ENCODE measurements at places on chromosomes 2 and 18.

- DNase-seq = peak; percentile 54
Observed at GRCh38 chr2:111678651-111679050, 205.3 kb downstream of the ANAPC1 start.

GRCh38 chr2:88903749-88904353 is 212.4 kb downstream of the RPIA start:
- peak; percentile 47 for DNase-seq

- no peak for DNase-seq
Observed at GRCh38 chr2:121242976-121243375, 42.0 kb downstream of the TFCP2L1 start.

DNA sequence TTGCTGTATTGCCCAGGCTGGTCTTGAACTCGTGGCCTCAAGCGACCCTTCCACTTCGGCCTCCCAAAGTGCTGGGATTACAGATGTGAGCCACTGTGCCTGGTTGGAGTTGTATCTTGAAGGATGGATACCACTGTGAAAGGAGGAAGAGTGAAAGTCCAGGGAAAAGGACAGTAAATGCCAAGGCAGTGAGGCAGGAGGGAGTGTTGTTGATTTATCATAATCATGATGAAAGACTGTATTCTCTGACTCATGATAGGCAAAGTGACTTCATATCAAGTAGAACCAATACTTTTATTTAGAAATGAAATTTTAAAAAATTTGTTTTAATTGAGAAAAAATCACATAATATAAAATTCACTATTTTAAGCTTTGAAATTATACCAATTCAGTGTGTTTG is 162.3 kb downstream of the ARHGAP28 start:
- DNase-seq = peak; percentile 51

GRCh38 chr2:33670392-33670937 is 71.4 kb upstream of the FAM98A start:
- no peak for DNase-seq

- DNase-seq = peak; percentile 10
Observed at GRCh38 chr18:43886341-43886740, 609.1 kb upstream of the SYT4 start.

GRCh38 chr2:23592061-23592685 is 207.2 kb downstream of the KLHL29 start:
- DNase-seq = no peak

DNA sequence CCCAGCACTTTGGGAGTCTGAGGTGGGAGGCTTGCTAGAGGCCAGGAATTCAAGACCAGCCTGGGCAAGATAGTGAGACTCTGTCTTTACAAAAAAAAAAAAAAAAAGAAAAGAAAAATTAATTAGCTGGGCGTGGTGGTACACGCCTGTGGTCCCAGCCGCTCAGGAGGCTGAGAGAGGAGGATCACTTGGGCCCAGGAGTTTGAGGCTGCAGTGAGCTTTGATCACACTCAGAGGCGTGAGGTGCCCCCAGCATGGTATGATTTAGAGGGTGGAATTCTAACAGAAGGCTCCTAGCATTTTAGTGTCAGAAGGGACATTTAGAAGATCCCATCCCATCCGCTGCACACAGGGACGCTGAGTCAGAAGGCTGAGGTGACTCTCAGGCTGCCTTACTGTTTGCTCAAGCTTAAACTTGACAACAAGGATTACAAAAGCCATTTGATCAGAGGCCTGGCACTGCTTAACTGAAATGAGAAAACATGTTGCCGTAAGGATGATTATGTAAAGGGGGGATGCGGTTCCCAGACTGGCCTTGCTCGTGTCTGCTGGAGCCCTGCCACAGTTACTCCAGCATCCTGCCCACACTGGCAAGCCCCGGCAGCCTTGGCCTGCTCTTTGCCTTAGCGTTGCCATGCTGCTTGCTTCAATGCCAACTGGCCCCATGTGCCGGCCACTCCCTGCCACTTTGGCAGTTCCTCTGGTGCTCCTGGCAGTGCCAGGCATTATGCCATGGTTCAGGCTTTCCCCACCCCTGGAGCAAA is 45.6 kb upstream of the SLC1A4 start:
- peak; percentile 94 for DNase-seq

GRCh38 chr2:232432598-232433184 is 23.3 kb upstream of the ALPI start:
- no peak for DNase-seq

GRCh38 chr2:130825966-130826253 is 10.8 kb upstream of the ARHGEF4 start:
- no peak for DNase-seq

- no peak for DNase-seq
Observed at GRCh38 chr18:31721601-31722000, 37.2 kb upstream of the B4GALT6 start.

GRCh38 chr2:159817283-159817682 is 19.3 kb upstream of the CD302 start:
- no peak for DNase-seq

- no peak for DNase-seq
Observed at GRCh38 chr2:96400049-96401000, 64.8 kb downstream of the NCAPH start.

DNA sequence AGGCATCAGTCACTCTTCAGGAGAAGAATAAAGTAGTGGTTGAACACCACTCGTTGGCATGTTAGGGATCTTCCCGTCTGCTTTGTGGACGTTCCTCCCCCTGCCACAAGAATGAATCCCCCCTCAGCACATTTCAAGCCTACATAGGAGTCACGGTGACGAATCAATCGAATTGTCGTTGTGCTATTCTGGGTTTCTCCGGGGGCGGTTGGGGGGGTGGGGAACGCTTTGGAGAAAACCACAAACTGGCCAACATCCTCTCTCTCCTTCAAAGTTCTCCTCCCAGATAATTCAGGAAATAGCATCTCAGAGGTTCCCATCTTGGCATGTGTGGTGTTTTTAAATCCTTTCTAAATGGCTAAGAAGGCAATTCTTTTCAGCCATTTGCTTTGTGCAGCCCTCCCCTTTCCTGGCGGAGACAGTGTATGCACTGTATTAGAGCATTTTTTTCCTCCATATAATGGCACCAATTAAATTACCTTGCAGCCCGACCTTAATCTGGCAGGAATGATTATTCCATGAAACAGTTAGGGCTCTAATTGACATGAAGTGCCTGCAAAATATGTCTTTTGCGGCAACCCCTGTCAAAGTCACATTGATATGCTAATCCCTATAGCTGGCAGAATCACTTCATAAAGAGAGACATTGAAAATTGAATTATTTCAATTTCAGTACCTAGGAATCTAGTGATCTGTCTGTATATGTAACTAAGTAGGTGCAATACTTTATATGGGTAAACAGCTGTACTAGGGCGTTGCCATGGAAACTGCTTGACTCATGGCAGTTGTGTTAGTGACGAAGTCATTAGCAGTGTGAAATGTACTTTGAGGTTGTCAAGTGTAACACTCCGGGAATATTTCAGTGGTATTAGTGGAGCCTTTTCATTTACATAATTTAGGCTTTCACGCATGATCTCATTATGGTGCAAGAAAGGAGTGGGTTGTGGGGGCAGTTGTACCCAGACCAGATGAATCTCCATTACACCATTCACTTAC is 323.4 kb upstream of the SLC14A2 start:
- peak; percentile 18 for DNase-seq

DNA sequence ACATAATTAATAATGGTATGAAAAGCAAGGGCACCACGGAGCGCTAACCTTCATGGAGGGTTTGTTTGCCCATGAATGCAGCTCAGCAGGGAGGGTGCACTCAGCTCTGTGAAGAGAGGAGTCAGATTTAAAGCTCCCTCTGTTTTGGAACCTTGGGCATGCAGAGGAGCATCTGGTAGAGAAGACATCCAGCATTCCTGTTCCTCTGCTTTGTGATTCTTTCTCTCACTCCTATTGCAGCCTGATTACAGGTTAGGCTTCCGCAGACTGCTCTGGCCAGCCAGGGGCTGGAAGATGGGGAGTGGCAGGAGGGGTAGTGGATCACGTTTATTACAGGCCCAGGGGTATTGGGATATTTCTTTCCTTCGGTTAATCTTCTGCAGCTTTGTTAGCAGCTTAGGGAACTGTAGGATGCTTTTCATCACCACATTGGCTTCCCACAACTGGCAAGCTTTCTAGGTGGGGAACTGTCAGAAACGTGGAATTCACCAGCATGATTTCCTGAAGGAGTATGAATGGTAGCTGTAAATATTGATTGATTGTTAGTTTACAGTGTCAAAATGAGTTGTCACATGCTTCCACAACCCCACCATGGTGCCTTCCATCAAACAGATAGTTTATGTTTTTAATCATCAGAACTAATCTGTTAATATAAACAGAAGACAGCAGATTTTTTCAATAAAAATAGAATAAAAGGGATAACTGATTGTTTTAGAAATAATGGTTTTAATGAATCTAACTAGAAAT is 201.1 kb downstream of the VAPA start:
- DNase-seq = no peak

DNA sequence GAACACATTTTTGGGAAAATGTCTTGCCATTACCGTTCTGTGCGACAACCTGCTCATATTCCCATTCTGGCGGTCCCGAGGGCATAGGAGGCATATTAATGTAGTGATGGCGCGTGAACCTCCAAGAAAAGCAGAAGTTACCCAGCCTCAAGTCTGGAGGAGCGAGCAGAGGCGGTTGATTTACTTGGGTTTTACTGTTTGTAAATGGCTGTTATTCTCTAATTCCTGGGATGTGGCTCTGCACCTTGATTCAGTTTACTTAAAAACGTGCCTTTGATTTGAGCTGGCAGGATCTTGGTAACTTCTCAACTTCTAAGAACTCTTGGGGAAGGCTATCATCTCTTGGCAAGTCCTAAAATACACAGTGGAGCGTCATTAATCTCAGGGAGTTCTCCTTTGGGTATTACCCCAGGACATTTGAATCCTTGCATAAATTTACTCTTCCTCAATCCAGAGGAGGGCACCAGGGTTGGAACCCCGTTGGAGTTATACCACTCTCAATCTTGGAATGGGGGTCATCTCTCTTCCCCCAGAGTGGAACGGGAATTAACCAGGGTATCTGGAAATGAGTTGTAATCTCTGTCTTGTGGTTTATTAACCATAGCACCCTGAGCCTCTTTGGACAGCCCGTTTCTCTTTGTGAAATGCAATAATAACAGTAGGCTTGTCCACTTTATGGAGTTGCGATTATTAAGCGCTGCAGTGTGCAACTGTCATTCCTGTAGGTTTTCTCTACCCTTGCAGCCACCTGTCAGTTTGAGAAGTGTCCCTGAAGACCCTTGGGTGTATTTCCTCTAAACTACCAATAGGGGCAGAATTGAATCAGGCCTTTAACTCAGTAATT is 2.1 kb downstream of the HK2 start:
- DNase-seq = peak; percentile 66

DNA sequence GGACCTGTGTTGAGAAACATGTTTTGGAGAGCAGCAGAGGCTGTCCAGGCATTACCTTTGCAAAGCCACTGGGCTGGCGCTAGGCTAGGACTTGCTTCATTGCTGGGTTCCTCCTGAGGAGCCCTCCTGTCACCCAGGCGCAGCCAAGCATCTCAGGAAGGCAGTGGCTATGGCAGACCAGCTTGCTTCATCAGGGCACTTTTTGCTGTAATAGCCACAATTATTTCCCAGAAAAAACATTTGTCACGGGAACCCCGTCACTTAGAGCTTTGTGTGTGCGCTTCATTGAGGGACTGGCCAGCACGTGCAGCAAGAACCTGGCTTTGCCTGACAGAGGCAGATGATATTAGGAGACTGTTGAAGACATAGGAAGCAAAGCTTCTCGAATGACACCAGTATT is 36.4 kb downstream of the SLC20A1 start:
- no peak for DNase-seq

DNA sequence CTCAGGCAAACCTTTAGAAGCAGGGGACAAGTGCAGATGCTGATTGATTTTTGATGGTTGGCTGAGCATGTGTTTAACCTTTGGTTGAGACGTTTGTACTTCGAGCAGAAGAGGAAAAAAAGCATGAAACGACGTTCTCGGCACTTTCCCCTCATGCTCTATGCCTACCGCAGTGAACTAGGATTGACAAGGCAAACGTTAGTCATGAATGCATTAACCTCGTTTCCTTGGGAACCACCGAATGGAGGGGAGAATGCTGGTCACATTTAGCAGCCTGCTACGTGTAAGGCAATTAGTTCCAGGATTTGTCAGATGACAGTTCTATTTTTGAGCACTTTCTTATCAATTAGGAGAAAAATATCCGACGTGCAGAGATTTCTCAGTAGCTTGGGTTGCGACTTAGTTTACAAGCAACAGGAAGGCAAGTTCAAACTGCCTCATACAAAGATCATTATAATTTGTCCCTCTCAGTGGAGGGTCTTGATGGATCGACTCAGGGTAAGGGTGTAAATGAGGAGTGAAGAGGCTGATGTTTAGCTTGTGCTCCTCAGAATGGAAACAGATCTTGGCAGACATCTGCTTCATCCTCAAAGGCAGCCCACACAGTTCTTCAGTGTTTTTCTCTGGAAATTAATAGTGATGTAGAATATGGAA is 47.4 kb upstream of the GPR45 start:
- DNase-seq = no peak

DNA sequence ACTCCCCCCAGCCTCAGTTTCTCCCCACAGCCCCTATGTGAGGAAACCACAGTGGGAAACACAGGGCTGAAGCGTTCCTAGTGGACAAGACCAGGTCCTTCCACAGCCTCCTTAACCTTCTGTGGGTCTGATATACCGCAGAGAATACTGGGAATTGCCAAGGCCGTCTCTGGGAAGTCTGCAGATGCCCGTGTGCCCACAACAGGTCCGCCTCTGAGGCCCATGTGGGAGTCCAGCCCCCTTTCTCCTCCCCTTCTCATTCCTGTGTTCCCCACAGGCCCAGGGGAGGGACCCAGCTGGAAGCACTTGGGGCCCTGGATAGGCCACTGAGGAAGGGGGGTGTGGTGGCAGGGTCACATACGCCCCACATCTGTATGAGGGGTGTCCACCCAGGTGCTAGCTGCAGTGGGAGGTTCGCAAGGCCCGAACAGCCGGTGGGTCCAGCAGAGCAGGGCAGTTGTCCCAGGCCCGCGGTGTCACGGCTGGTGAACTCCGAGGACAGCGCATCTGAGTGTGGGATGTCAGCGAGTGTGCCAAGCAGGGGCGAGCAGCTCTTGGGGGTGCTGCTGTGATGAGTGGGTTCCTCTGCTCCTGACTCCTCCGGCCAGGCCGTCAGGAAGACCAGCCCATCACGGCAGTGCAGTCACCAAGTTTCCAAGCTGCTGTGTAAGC is 2.4 kb upstream of the KCNIP3 start:
- no peak for DNase-seq

DNA sequence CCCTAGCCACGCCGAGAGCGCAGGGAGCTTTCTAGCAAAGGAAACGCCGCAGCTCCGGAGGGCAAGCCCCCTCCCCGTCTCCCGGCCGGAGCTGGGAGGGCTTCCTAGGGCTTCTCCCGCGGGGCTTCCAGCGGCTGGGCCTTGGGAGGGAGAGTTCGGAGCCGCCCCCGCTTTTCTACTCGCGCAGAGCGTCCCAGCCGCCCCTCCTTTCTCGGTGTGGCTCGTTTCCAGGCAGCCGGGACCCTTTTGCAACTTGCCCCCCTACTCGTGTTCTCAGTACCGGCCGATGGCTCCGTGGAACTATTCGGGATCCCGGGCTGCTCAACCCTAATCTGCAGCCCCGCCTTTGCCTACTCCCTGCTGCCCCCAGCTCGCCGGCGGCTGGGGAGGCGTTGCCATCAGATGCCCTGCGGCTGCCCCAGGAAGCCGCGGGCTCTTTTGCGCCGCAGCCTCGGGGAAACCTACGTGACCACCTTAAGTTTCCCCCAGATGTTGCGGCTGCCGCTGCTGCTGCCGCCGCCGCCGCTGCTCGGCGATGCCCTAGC is 1.5 kb upstream of the NR4A2 start:
- no peak for DNase-seq

GRCh38 chr2:34031097-34031496 is 432.0 kb upstream of the FAM98A start:
- no peak for DNase-seq

- DNase-seq = no peak
Observed at GRCh38 chr2:202127687-202128331, 54.8 kb downstream of the KIAA2012 start.

GRCh38 chr2:164080486-164080885 is 344.7 kb upstream of the FIGN start:
- no peak for DNase-seq
